Upper lobe of left lung (tissue), 6 donors: ENCODE measurements at places on chromosomes 5 and 9.

DNA sequence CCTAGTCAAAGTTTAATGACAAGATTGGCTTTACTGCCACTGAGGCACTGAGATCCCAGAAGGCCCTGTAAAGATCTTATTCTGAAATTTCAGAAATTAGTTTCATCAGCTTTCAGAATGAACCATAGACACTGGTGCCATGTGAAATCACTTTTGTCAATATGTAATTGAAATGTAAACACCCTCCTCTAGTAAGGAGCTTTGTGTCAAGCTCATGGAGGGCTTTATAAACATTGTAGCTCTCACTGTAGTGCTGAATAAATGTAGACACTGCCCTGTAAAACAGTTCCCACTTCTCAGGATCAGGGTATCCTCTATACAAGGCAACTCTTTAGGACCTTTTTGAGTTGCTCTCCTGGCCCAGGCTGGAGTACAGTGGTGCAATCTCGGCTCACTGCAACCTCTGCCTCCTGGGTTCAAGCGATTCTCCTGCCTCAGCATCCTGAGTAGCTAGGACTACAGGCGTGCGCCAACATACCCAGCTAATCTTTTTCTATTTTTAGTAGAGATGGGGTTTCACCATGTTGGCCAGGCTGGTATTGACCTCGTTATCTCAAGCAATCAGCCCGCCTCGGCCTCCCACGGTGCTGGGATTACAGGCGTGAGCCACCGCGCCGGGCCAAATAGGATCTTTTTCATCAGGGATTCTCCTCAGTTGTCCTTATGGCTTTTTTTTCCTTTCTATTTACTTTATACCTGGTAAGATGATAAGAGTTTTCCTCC is 1823.9 kb upstream of the CDH9 start:
- no peaks in the 10 kb centered on the region for H3K36me3 ChIP-seq
- H3K27me3 ChIP-seq: no peaks in the 10 kb centered on the region
- DNase-seq: peak; percentile 27
- H3K4me3 ChIP-seq: no peak overlapping the region
- H3K27ac ChIP-seq: no peak overlapping the region
- H3K4me1 ChIP-seq: no peaks in the 10 kb centered on the region

DNA sequence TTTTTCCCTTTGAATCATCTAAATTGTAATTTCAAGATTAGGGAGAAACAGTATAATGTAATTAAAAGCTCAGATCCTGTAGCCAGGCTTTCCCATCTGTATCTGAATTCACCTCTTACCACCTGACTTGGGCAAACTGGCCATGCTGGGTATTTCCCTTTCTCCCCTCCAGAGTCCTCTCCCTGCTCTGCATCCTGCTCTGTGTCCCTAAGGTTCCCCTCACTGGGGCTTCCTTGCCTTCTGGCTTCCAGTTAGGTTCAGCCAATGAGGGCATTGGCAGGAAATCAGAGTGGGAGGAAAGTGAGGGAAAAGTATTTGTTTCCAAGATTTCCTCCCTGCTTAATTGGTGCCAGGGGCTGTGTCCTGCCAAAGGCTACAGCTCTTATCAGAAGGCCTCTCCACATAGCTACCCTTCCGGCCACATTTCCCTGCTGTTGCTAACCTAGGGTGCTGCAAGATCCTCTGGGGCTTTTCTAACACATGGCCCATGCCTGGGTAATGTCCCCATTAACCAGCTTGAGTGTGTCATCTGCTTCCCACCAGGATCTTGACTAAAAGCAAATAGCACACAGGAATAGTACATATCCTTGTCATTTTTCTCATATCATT is 51.0 kb upstream of the MPDZ start:
- no peak overlapping the region for H3K27ac ChIP-seq
- no peak overlapping the region for H3K4me3 ChIP-seq
- DNase-seq: no peak
- H3K36me3 ChIP-seq: no peaks in the 10 kb centered on the region
- no peaks in the 10 kb centered on the region for H3K4me1 ChIP-seq
- H3K27me3 ChIP-seq: no peaks in the 10 kb centered on the region

DNA sequence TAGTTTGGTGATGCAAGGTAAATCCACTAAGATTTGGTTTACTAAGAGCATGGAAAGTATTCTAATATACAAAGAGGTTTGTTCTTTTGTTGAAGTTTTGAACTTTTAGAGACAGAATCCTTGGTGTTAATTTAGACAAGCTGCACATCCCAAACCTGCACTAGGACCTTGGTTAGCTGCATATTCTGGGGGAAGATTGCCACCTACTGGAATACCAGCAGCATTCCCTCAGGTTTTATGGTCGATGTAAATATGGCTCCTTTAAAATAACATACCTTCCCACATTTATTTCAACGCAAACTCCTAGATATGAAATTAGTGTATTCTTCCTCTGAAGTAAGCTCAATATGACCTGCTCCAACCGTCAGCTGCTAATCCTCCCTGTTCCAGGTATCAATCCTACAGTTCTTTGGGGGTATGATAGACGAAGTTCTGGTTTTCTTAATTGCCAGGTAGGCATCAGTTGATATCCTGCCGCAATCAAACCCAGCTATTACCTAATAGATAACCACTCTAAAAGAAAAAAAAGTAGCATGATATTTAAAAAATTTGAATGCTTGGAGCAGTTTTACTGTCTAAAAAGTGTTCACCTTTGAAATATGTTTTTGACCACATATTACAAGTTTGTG is 624.1 kb downstream of the ISL1 start:
- H3K4me3 ChIP-seq: no peak overlapping the region
- H3K27me3 ChIP-seq: no peaks in the 10 kb centered on the region
- DNase-seq: no peak
- H3K27ac ChIP-seq: no peak overlapping the region
- no peaks in the 10 kb centered on the region for H3K36me3 ChIP-seq

DNA sequence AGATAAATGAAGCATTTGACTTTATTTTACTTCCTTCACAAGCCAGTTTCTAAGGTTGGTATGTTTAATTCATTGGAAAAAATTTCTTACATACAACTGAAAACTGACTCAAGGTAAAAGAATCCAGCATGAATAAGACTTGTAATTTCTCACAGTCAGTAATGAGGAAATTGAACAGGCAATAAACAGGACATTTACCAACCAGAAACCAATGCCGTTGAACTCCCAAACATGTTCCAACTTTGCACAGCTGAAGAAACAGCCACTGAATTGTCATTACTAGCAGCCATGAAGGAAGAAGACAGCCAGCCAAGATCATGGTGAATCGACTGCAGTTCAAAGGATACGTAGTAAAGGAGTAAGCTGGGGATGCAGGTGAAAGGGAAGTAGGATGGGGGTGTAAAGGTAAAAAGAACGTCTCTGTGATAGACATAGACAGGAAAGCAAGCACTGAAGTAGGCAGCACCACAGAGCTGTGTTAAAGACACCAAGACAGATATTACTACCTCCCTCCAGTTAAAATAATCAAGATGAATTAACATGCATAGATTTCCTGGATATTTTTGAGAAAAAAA is 21.3 kb upstream of the SLC12A2 start:
- H3K4me1 ChIP-seq: no peaks in the 10 kb centered on the region
- H3K27ac ChIP-seq: no peak overlapping the region
- H3K36me3 ChIP-seq: no peaks in the 10 kb centered on the region
- DNase-seq: no peak
- H3K4me3 ChIP-seq: no peak overlapping the region

GRCh38 chr5:61215996-61216395 is 53.7 kb upstream of the SMIM15 start:
- no peak for DNase-seq
- no peak overlapping the region for H3K4me3 ChIP-seq

- H3K4me1 ChIP-seq: peaks cover 15% of the 10 kb centered on the region
These were observed 12.1 kb downstream of the GALNT10 start for GRCh38 chr5:154202379-154203260.

DNA sequence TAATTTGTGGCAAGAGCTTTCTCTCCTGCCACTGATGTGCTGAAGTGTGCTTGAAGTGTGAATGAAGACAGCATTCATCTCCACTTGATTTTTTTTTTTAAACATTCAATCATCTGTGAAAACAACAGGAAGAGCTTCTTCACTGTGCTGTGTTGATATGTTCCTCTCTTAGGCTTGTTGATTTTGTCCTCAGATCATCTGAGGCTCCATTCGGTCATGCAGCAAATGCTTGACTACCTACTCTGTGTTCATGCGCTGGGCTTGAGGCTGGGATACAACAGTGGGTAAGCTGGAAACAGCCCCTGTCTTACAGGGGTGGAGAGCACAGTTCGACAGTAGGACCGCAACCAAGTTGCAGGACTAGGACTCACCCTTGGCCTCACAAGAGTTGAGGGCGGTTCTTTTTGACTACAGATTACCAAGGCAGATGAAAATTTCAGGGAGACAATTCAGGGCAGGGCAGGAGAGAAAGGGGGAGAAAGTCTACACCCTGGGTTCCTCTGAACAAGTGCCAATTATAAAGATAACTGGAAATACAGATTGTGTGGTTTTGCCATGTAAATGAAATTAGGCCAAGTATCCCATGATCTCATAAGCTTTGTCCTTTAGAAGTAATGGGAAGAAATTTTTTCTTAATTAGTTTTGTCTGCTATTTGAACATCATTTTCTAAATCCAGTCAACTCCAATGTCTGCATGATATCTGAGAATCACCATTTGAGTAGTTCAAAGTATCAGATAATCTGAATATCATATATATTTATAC is 31.0 kb upstream of the F2R start:
- H3K27ac ChIP-seq: no peak overlapping the region
- H3K4me3 ChIP-seq: no peak overlapping the region
- H3K36me3 ChIP-seq: no peaks in the 10 kb centered on the region
- H3K4me1 ChIP-seq: no peaks in the 10 kb centered on the region
- DNase-seq: no peak

GRCh38 chr9:2727966-2728613 is 10.8 kb downstream of the KCNV2 start:
- no peak overlapping the region for H3K4me3 ChIP-seq
- H3K36me3 ChIP-seq: no peaks in the 10 kb centered on the region

DNA sequence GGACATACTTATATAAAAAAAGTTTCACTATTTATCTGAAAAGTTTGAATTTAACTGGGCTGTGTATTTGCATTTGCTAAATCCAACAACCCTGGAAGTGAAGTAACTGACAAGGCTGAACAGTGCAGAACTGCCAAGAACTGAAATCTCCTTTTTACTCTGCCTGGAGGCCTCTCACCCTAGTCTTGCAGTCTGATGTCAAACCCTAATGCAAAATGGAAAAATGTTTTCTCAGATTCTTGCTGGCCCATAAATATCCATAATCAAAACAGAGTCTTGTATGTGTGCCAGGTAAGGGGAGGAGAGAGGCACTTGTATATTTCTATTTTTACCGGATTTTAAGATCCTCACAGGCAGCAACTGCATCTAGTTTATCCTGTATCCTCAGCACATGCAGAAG is 432.7 kb upstream of the KLF4 start:
- no peak for DNase-seq
- H3K4me3 ChIP-seq: no peak overlapping the region
- H3K27me3 ChIP-seq: no peaks in the 10 kb centered on the region
- no peak overlapping the region for H3K27ac ChIP-seq

DNA sequence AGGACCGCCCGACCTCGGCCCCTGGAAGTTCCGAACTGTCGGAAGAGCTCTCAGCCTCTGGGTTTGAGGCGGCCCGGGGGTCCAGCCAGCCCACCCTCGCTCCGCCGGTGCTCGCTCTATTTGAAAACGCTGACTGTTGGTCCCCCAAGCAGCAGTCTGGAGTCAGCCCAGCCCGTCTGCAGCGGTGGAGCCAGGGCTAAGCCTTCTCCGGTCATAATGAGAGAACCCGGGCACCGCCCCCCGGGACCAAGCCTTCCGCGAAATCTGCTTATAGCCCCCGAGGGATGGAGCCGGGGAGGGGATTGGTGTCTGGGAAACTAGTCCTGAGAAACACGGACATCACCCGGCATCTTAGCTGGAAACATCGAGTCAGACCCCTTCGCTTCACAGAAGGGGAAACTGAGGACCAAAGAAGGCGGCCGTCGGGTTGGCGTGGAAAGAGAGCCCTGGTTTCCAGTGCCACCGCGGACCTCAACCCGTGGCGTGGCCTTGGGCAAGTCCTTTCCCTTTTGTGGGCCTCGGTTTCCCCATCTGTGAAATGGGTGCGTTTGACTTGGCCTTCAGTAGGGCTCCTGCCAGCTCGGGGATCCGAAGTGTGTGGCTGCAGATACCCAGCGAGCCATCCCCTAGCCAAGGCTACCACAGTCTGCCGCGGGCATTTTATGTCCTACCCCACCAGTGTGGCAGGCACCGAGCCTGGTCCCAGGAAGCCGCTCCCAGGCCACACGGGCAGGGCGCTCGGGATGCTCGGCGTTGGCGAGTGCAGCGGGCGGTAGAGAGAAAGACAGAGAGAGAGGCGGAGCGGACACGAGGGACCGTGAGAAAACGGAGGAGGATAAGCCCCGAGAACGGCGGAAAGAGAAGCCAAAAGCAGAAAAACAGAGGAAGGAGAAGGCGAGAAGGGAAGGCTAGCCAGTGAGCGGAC is 857 bp downstream of the ADAM19 start:
- DNase-seq: no peak
- H3K27me3 ChIP-seq: no peaks in the 10 kb centered on the region
- H3K27ac ChIP-seq: peak overlapping the region; percentile 77
- H3K4me3 ChIP-seq: peak overlapping the region; percentile 91

DNA sequence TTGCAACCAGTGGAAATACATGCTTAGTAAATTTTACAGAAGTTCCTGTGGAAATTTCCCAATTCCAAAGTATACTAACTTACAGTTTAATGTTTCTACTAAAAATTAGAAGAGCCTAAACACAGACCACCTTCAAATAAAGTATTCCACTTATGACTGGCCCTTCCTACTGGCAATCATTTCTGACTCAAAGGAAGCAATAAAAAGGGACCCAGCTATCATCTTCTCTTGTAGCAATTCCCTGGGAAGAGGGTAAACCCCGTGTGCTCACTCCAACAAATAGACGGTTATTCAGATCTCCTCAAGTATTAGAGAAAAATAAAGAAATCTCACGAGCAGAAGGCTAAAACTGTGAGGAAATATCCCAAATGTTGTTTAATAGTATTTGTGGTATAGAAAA is 43.3 kb downstream of the GOLPH3 start:
- H3K27me3 ChIP-seq: no peaks in the 10 kb centered on the region
- no peak for DNase-seq
- peaks cover 32% of the 10 kb centered on the region for H3K36me3 ChIP-seq
- H3K27ac ChIP-seq: no peak overlapping the region

DNA sequence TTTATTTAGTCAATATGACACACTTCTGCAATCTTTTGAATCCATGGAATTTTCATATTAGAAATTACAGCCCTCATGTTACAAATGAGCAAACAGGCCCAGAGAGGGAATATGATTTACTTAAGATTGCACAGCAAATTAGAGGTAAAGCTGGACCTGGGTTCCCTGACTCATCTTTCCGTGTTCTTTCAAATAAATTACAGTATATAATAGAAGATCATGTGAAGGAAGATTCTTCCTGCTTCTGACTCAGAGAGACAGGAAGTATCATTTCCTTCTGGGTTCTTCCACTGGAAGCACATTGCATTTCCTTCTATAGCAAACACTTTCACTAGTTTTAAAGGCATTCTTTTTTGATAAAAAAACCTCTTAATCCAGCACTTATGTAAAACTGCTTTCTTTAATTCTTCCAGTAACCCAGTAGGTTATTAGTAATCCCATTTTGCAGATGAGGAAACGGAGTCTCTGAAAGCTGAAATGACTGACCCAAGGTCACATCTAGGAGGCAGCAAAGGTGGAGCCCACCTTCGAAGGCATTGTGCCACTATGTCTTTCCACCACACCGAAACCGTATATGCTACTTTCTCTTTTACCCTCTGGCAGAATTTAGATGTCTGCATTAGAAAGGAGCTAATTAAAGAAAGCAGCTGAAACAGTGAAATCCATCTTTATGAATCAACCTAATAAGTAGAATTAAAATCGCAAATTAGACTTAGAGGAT is 566.7 kb upstream of the KLF4 start:
- no peak for DNase-seq
- H3K27ac ChIP-seq: no peak overlapping the region
- H3K4me3 ChIP-seq: no peak overlapping the region
- H3K4me1 ChIP-seq: peaks cover 30% of the 10 kb centered on the region
